ENCODE measurements at places on chromosomes 11 and 22. TPM values are rescaled to one million over a fixed set of nuclear protein-coding genes. Genes with fewer than 3 reads are reported as not detected.

Gene ZFTA
- 4.1 TPM for polyA plus RNA-seq

Gene ZFPL1
- 45.8 TPM for polyA plus RNA-seq

Gene FOLH1
- 0.50 TPM for polyA plus RNA-seq

Gene USP35
- 4.9 TPM for polyA plus RNA-seq

Gene BEST1
- polyA plus RNA-seq: 27.3 TPM

Gene DMC1
- 2.5 TPM for polyA plus RNA-seq

Gene MAPK8IP2
- 1.1 TPM for polyA plus RNA-seq

Gene PTGDR2
- polyA plus RNA-seq: 0.16 TPM

Gene PNPLA5
- polyA plus RNA-seq: not detected

DNA sequence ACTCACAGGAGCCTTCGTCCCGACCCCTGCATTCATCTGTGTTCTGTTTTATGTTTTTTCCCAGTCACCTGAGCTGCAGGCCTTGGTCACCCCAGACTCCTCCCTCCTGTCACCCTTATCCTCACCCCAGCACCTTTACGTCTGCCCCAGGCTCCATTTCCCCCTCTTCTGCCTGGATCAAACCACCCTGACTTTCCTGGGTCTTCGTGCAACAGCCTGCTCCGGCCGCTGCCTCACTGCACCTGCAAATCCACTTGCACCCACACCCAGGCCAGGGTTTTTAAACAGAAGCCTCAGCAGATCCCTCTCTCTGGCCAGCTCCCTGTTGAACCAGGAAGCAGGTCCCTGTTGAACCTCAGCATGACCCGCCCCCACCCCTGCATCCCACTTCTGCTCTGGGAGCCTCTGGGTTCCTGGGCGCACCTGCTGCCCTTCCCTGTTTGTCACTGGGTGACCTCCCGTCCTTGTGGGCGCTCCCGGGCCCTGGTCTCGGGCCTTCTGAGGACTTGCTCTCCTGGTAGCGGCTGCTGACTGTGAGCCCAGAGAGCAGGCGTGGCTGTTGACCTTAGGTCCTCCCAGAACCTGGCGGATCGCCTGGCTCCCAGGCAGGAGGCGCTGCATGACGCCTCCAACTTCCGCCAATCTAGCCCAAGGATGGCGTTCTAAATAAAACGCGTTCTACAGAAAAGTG is 12.8 kb downstream of the MAPK8IP2 start:
- no peak for DNase-seq

- peak; percentile 83 for DNase-seq
Observed at GRCh38 chr11:86671531-86672006, 847 bp downstream of the ME3 start.

GRCh38 chr11:1834062-1834610 is 654 bp upstream of the SYT8 start:
- peak; percentile 43 for DNase-seq

GRCh38 chr11:85947431-85948272 is 92.5 kb downstream of the CCDC83 start:
- peak; percentile 45 for DNase-seq

GRCh38 chr11:65448418-65449105 is 26.0 kb downstream of the NEAT1 start:
- DNase-seq: no peak

DNA sequence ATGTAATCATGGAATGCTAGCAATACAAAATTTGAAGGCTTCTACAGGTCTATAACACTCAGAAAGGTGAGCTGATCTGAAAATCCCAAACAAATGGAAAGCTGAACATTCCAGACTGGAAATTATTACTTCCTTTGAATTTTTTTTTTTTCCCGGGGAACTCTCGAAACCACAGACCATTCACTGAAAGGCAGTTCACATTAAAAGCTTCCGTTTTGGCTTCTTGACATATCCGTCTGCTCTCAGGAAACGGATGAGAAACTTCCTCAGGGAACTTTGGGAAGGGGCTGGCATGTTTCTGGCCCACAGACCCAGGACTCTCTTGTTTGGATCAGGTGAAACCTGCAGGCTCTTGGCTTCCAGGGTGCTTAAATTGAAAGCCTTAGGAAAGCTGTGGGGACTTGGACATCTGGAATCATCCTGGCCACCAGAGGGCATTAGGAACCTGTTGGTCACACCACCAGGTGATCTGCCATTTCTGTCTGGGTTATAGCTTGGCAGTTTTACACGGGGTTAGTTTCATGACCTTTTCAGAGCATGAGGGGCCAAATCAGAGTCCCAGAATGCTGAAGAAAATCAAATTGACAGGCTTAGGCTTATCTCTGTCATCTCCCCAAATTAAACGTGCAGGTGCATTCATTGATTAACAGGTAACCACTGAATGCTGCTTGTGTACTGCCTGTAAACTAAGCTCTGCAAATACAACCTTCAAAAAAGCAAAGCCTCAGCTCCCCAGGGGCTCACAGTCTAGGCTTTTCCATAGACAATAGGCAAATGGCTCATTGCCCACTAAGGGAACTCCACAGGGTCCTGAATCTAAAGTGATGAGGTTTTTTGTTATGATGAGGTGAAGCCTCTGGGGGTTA is 22.7 kb upstream of the GRAMD1B start:
- DNase-seq: peak; percentile 71

DNA sequence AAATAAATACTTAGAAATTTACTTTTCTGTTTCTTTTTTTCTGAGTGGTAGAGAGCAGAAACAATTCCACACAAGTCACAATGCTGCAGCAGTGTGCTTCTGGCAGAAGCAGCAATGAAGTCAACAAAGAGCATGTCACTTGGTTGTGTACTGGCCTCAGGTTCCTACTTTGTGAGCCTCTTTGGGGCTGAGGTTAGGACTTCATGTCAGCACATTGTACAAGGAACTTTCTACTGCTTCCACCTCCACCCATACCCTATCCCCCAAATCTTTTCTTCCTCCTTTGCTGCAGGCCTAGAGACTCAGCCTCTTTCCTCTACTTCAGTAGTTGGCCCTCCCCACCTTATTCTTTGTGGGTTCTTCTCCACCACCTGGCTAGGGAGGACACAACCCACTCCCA is 252.7 kb upstream of the PITPNB start:
- DNase-seq: no peak

GRCh38 chr22:22825213-22825593 is 62.4 kb upstream of the IGLL5 start:
- no peak for DNase-seq

- no peak for DNase-seq
Observed at GRCh38 chr22:27253108-27253902, 548.3 kb downstream of the MN1 start.

GRCh38 chr11:112826026-112826425 is 135.2 kb upstream of the NCAM1 start:
- no peak for DNase-seq

DNA sequence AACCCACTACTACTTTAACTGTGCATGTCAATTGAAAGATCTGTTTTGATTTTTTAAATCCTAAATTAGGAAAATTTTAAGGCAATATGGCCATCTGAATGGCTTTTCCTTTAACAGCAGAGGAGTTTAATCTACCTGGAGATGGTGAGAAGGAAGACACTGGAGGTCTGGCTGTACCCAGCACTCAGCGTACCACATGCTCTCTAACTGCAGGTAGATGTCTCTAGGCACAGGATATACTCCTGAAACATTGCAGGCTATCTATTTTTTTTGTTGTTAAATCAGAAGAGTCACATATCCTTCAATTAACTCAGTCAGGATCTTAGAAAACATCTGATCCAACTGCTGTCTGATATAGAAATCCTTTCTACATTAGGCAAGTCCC is 17.3 kb upstream of the CASTOR1 start:
- no peak for DNase-seq

GRCh38 chr11:62958547-62959421 is 26.0 kb downstream of the SLC22A6 start:
- peak; percentile 83 for DNase-seq

GRCh38 chr11:128424851-128425285 is 162.5 kb downstream of the ETS1 start:
- DNase-seq: peak; percentile 96

- DNase-seq: no peak
Observed at GRCh38 chr11:98835335-98835734, 185.4 kb upstream of the CNTN5 start.

DNA sequence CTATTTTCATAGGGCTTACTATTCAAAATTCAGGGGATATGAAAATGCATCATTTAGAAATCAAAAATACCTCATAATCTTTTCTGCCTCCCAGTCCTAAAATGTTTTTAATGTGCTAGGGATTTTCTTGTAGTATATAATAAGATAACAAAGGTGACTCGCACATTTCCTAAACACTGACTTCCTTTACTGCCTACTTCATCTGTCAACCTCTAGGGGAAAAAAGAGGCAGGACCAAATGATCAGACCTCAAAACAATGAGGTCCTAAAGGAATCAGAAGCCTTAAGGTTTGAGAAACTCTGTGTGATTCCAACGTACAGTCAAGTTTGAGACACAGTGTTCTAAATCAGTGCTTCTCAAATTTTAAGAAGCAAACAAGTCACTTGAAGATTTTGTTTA is 56.1 kb upstream of the POU2AF2 start:
- DNase-seq: no peak
